ENCODE measurements at places on chromosomes 2 and 18.

- no peak overlapping the region for H3K27ac ChIP-seq
- H3K27me3 ChIP-seq = peaks cover 18% of the 10 kb centered on the region
- no peaks in the 10 kb centered on the region for H3K36me3 ChIP-seq
- H3K4me3 ChIP-seq = no peak overlapping the region
These were observed 31.5 kb downstream of the CPO start for GRCh38 chr2:206970589-206971360.

GRCh38 chr2:166137331-166137730 is 9.5 kb upstream of the SCN1A start:
- no peak overlapping the region for H3K27ac ChIP-seq
- H3K4me3 ChIP-seq = no peak overlapping the region
- H3K4me1 ChIP-seq = no peaks in the 10 kb centered on the region
- no peaks in the 10 kb centered on the region for H3K36me3 ChIP-seq

GRCh38 chr2:221581986-221582385 is 9.9 kb upstream of the EPHA4 start:
- no peak overlapping the region for H3K27ac ChIP-seq
- peaks cover 23% of the 10 kb centered on the region for H3K27me3 ChIP-seq
- no peak for DNase-seq
- no peaks in the 10 kb centered on the region for H3K36me3 ChIP-seq
- no peaks in the 10 kb centered on the region for H3K4me1 ChIP-seq

DNA sequence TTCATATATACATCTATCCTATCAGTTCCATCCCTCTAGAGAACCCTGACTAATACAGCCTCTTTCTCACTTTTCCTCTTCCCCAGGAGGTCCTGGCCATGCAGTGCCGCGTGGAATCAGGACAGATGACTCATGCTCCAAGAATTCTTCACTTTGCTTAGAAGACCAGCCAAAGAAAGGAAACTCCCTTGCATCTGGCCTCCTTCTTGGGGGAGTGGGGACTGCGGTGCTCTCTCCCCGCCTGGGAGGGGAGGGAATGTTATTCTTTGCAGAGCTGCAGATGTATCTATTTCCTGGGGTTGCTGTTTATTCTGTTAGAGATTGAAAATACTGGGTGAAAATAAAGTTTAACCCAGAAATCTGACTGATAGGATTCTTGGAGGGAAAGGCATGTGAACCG is 111.5 kb upstream of the SH3BP4 start:
- no peak overlapping the region for H3K4me3 ChIP-seq
- DNase-seq = no peak
- no peak overlapping the region for H3K27ac ChIP-seq
- H3K27me3 ChIP-seq = no peaks in the 10 kb centered on the region
- H3K36me3 ChIP-seq = no peaks in the 10 kb centered on the region
- H3K4me1 ChIP-seq = no peaks in the 10 kb centered on the region

GRCh38 chr18:13161276-13161899 is 57.2 kb upstream of the LDLRAD4 start:
- no peak overlapping the region for H3K27ac ChIP-seq
- no peaks in the 10 kb centered on the region for H3K4me1 ChIP-seq
- DNase-seq = no peak
- H3K4me3 ChIP-seq = no peak overlapping the region
- H3K36me3 ChIP-seq = peaks cover 13% of the 10 kb centered on the region

- H3K4me1 ChIP-seq = no peaks in the 10 kb centered on the region
- H3K27ac ChIP-seq = no peak overlapping the region
- no peak overlapping the region for H3K4me3 ChIP-seq
- DNase-seq = no peak
- H3K36me3 ChIP-seq = no peaks in the 10 kb centered on the region
- H3K27me3 ChIP-seq = no peaks in the 10 kb centered on the region
These were observed 881.0 kb upstream of the CHAC2 start for GRCh38 chr2:52886556-52886955.

DNA sequence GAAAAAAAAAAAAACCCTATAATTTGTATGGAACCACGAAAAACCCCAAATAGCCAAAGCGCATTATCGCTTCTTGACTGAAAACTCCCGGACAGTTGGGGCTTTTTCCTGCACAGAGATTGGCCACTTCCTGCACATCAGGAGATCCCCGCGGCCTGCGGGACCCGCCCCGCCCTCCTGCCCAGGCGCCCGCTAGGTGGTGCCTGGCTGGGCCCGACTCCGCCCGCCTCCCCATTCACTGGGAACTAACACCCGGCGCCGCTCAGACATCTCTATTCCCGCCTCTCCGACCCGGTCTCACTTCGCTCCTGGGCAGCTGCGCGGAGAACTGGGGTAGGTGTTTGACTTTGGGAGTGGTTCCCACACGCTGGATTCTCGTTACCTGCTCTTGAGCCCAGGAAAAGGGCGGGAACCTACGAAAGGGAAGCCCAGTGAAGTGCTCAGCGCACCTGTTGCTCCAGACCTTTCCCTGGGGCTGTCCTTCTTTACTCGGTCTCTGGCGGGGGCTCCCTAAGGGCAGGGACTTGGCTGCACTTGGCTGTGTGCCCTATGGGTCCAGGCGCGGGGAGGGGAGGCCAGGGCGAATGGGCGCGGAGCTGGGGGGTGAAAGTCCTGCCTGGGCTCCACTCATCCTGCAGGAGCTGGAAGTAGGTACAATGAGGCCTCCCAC is at the start of gene HMSD:
Gene HMSD (plus strand): TSS at position 234 of the 670 bp plus-strand sequence. CDS start 4,155 bp downstream, outside the sequence.
- peak; percentile 52 for DNase-seq
- peaks cover 38% of the 10 kb centered on the region for H3K4me1 ChIP-seq
- peak within 1 kb of the TSS; percentile 77 for H3K4me3 ChIP-seq
- peak within 1 kb of the TSS; percentile 67 for H3K27ac ChIP-seq

DNA sequence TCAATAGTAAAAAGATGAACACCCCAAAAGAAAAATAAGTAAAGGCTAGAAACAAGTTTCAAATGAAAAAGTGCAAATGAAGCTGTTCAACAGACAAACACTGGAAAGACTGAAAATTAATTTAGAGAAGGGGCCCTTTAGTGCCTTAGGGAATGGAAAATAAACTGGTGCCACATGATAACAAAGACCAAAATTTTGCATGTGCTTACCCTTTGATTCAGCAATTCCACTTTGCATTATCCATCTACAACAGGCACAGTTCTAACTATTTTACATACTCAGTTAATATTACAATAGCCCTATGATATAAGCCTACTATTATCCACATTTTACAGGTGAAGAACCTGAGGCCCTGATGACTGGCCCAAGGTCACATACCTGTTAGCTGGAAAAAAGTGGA is 183.9 kb downstream of the NBAS start:
- no peak overlapping the region for H3K27ac ChIP-seq
- peaks cover 62% of the 10 kb centered on the region for H3K36me3 ChIP-seq
- H3K4me3 ChIP-seq = no peak overlapping the region
- no peak for DNase-seq
- no peaks in the 10 kb centered on the region for H3K27me3 ChIP-seq

- H3K4me1 ChIP-seq = peaks cover 60% of the 10 kb centered on the region
- DNase-seq = peak; percentile 32
- no peak within 1 kb of the TSS for H3K27ac ChIP-seq
- H3K27me3 ChIP-seq = no peaks in the 10 kb centered on the region
These were observed at the start of gene CD226 for GRCh38 chr18:69947361-69948133. TSS of gene CD226 (minus strand) at chr18:69947873. CDS start at chr18:69947406, 467 bp downstream.

- no peak for DNase-seq
- H3K4me1 ChIP-seq = peaks cover 15% of the 10 kb centered on the region
- peaks cover 6% of the 10 kb centered on the region for H3K27me3 ChIP-seq
- peak overlapping the region; percentile 77 for H3K27ac ChIP-seq
These were observed 2.7 kb downstream of the SEMA4C start for GRCh38 chr2:96866986-96867755.

GRCh38 chr18:51039138-51040112 is 9.4 kb downstream of the SMAD4 start:
- no peak overlapping the region for H3K4me3 ChIP-seq
- H3K4me1 ChIP-seq = peaks cover 38% of the 10 kb centered on the region
- no peaks in the 10 kb centered on the region for H3K27me3 ChIP-seq

DNA sequence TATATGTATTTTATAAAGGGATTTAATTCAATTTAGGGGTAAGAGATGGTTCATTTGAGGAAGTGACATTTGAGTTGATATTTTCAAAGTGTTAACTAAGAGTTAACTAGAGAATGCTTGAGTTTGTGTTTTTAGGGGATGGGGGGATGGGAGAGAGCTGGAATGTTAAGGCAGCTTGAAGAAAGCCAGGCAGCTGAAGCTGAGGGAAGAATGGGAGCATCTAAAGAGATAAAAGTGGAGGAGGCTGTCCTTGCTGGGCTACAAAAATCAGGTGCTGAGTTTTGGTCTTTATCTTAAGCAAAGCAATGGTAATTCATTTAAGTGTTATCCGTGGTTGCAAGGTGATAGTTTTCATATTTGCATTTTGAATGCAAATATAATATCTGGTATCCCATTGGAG is 9.2 kb downstream of the CHST9 start:
- DNase-seq = no peak
- no peaks in the 10 kb centered on the region for H3K27me3 ChIP-seq
- H3K27ac ChIP-seq = no peak overlapping the region

DNA sequence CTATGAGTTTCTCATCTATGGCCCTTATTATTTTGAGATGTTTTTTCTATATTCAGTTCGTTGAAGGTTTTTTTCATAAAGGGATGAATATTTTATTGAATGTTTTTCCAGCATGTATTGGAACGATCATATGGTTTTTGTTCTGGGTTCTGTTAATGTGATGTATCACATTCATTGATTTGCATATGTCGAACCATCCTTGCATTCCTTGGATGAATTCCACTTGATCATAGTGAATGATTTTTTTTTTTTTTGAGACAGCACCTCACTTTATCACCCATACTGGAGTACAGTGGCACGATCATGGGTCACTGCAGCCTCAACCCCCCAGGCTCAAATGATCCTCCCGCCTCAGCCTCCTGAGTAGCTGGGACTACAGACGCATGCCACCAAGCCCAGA is 5.5 kb upstream of the NEMP2 start:
- no peak overlapping the region for H3K27ac ChIP-seq
- no peak for DNase-seq
- peaks cover 14% of the 10 kb centered on the region for H3K4me1 ChIP-seq

- peaks cover 32% of the 10 kb centered on the region for H3K27me3 ChIP-seq
- no peak for DNase-seq
- H3K27ac ChIP-seq = no peak overlapping the region
- H3K4me3 ChIP-seq = no peak overlapping the region
- H3K36me3 ChIP-seq = no peaks in the 10 kb centered on the region
These were observed 8.6 kb downstream of the CYS1 start for GRCh38 chr2:10071595-10071994.

DNA sequence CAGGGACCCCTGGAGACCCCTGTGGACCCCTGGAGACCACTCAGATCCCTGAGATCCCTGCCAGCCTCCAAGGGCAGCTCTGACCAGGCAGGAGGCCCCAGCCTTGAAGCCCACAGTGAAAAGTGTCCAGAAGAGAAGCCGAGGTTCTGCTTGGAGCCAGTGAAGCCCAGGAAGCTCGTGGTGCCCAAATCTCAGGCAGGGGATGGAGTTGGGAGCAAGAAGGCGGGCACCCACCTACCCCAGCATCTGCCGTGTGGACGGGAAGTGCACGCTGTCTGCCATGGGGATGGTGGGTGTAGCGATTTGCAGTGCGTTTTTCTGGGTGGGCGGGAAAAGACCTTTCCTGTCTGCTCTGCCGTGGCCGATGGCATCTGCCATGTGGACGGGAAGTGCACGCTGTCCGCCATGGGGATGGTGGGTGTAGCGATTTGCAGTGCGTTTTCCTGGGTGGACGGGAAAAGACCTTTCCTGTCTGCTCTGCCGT is 120.6 kb upstream of the CTDP1 start:
- no peaks in the 10 kb centered on the region for H3K36me3 ChIP-seq
- no peak overlapping the region for H3K4me3 ChIP-seq
- H3K27ac ChIP-seq = no peak overlapping the region
- DNase-seq = no peak

- H3K27ac ChIP-seq = no peak overlapping the region
- DNase-seq = no peak
- H3K4me3 ChIP-seq = no peak overlapping the region
- no peaks in the 10 kb centered on the region for H3K27me3 ChIP-seq
These were observed 927.8 kb downstream of the SUCLG1 start for GRCh38 chr2:83531206-83531826.

DNA sequence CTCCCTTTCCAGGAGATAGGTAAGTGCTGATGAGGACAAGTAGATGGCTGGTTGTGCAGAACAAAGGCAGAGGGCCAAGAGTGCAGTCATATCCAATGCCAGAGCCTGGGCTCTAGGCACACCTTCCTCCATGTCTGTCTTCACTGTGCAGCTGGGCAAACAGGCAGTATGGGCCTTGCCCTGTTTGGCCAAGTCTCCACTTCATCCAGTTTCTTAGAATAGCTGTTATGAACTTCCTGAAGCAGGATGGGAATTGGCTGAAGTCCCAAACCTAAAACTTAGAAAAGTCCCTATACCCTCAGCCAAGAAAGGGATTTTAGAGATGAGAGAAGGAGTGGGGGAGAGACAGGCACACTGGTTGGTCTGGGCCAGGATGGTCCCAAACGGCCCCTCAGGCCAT is 37.5 kb upstream of the CYP26B1 start:
- H3K27me3 ChIP-seq = no peaks in the 10 kb centered on the region
- no peak overlapping the region for H3K4me3 ChIP-seq
- H3K4me1 ChIP-seq = no peaks in the 10 kb centered on the region
- no peaks in the 10 kb centered on the region for H3K36me3 ChIP-seq
- no peak overlapping the region for H3K27ac ChIP-seq
- no peak for DNase-seq

DNA sequence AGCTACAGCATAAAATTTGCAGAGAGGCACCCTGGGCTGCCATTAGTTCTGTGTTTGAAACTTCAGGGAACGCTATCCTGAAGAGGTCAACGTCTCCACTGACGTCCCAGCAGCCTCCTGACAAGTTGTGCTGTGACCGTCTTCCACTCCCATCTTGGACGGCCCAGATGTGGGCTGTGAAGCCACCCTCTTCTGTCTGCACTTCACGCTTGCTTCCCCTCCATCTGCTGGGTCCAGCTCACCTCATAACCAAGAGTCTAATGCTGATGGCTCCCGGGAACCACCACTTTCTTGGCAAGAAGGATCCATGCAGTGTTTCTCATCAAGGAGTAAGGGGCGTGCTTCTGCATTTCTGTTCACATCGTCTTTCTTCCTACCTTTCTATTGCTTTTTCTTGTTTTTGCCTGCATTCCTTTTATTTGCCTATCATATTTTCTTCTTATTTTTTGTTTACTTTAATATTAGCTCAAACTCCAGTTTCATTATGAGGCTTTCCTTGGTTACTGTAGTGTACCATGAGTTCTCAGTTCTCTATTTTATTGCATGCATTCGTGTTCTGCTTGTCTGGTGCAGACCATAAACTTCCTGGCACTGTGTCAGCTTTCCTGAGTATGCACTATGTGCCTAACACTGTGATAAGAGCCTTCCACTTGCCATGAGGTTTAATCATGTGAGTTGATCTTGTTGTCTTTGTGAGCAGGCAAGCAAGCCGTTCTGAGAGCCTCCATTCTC is 631.8 kb upstream of the RAB6C start:
- H3K27me3 ChIP-seq = peaks cover 1% of the 10 kb centered on the region
- no peaks in the 10 kb centered on the region for H3K36me3 ChIP-seq
- no peaks in the 10 kb centered on the region for H3K4me1 ChIP-seq
- no peak overlapping the region for H3K27ac ChIP-seq
- no peak overlapping the region for H3K4me3 ChIP-seq

- no peaks in the 10 kb centered on the region for H3K36me3 ChIP-seq
- H3K27me3 ChIP-seq = peaks cover 9% of the 10 kb centered on the region
- H3K27ac ChIP-seq = no peak overlapping the region
These were observed 30.3 kb downstream of the PAX3 start for GRCh38 chr2:222268311-222268990.
